Hematopoietic multipotent progenitor cell (in vitro differentiated cells): ENCODE measurements at places on chromosomes 16 and 17. TPM values are rescaled to one million over a fixed set of nuclear protein-coding genes. Genes with fewer than 3 reads are reported as not detected.

Gene ALOX12B
- 1.1 TPM for total RNA-seq

Gene GAST
- total RNA-seq, result not detected

Gene C17orf67
- 2.4 TPM for total RNA-seq

Gene EFCAB5
- total RNA-seq, result 0.27 TPM

Gene HSF4
- 1.3 TPM for total RNA-seq

Gene IL4R
- 20.5 TPM for total RNA-seq

Gene SPATA2L
- 37.7 TPM for total RNA-seq

Gene RAMP2
- total RNA-seq, result 0.27 TPM

Gene ZFP90
- 29.1 TPM for total RNA-seq

DNA sequence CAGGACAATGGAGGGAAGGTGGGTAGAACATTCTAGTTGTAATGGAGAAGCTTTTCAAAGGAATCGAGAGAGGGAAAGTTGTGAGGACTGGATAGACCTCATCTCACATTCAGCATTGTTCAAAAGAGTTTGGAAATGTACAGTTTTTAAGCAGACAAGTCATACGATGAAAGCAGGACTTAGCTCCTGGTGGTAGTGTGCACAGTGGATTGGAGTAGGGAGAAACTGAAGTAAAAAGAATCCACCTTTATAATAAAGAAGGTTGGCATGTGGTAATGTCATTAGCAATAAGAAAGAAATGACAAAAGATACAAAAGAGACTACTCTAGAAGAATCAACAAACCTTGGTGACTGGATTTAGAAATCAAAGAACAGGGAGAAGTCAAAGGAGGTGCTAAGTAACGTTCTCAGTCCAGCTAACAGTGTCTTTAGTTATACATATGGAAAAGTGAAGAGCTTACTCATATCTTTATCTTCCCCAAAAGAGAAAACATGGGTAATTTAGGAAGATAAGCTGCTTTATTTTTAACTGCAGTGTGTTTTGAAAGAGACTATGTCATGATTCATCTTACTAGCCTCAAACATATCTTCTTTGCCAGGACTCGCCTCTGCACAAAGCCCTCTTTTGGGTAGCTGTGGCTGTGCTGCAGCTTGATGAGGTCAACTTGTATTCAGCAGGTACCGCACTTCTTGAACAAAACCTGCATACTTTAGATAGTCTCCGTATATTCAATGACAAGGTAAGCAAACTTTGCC is 18.7 kb upstream of the EVI2A start:
- no peak for DNase-seq

DNA sequence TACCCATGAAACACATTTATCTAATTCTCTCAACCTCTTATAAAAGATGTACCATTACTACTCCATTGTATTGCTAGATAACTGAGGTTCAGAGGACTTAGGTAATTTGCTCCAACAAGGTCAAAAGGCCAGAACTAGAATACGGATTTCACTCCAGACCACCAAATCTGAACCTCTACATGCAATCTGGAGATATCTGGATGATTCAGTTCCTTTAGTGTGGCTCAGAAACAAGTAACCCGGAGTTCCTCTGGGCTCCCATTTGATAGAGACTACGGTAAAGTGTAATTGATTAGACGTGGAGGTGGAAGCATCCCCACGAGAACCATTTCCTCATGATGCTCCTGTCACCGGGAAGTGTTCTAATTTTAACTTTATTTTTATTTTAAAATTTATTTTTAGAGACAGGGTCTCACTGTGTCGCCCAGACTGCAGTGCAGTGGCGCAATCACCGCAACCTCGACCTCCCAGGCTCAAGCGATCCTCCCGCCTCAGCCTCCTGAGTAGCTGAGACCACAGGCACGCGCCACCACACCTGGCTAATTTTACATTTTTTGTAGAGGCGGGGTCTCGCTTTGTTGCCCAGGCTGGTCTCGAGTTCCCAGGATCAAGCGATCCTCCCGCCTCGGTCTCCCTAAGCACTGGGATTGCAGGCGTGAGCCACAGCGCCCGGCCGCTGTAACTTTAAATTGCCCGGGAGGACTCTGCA is 608 bp upstream of the COX10 start:
- DNase-seq, result no peak

DNA sequence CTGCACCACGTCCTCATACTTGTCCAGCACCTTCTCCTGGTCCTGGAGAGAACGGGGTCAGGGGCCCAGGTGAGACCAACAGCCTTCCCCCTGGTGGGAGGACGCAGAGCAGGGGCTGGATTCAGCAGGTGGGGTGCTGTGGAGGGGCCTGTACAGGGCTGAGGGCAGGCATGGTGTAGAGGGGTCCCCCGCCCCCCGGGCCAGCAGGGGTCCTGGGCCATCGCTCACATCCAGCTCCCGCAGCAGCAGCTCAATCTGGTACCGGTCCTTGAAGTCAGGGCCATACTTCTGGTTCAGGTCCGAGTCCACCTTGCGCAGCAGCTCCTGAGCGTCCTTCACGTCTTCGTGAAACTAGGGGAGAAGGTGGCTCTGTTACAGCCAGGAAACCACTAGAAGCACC is 41.6 kb downstream of the PPL start:
- no peak for DNase-seq

DNA sequence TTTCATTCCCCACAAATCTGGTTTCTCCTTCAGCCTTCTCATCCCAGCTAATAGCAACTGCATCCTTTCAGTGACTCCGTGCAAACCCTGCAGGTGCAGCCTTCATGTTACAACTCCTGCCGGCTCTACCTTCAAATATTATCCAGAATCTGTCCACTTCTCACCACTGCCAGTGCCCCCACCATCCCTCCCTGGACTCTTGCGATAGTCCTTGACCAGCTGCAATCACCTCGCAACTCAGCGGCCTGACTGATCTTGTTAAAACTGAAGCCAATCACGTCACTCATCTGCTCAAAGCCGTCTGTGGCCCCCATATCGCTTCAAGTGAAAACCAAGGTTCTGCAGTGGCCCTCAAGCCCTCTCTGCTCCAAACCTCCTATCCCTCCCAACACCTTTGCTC is 42.8 kb upstream of the KIFC3 start:
- DNase-seq, result no peak

DNA sequence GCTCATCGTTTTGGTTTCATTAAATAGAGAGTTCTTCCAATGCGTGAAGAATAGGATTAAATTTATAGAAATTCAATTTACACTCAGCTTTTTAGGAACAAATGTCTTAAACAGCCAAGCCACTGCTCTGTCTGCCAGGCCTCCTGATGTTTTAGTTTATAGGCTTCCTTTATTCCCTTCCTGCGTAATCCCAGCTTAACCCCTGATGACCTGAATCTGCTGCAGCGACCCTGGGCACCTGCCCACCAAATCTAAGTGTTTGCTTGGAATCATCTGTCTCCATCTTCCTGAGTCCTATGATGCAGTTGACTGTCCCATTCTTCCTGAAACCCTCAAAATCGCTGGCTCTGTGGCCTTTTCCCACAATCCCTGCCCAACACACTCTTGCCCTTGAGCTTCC is 179.9 kb downstream of the GSG1L start:
- DNase-seq, result no peak

GRCh38 chr17:82382933-82383255 is 11.3 kb downstream of the UTS2R start:
- no peak for DNase-seq

DNA sequence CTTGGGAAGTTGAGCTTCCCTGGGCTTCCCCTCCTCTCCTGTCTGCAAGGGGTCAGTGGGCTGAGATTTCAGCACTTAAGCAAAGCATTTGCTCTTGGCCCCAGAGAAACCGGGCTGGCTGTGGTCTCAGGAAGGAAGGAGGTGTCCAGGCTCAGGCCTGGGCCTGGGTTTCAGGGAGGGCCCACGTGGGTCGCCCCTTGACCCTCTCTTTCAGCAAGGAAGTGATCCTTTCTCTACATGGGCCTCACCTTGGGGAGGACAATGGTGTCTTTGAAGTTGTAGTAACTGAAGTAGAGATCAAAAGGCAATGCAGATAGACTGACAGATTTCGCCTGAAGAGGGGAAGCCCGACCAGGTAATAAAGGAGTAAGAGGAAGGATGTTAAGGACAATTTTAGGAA is 2.7 kb downstream of the NOD2 start:
- no peak for DNase-seq

DNA sequence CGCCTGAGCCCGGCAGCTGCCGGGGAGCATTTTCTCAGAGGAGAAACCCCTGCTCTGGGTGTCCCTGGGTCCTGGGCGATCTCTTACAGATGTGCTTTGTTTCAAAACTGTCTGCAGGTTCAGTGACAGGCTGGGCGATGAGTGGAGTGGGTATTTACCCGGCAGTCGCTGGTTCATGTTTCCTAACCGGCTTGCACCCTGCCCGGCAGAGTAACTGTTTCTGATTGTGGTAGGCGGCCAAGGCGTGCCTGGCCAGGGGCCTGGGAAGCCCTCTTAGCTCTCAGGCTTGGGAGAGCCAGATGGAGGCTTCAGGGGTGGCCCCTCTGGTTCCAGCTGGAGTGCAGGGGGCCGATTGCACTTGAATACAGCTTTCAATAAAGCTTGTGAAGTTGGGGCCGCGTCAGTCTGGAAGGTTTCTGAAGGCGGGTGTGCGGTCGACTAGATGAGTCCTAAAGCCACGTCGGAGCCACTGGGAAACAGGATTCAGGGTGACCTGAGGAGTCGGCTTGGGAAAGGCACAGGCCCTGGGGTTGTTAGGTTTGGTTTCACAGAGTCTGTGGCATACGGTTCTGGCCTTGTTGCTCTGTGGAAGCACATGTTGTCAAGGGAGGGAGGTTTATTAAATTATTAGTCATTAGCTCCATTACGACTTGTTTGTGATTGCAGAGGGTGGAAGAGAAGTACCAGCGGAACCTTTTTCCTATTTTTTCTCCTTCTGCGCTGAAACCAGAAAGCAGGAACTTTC is 1.4 kb downstream of the BAIAP2 start:
- DNase-seq, result no peak

DNA sequence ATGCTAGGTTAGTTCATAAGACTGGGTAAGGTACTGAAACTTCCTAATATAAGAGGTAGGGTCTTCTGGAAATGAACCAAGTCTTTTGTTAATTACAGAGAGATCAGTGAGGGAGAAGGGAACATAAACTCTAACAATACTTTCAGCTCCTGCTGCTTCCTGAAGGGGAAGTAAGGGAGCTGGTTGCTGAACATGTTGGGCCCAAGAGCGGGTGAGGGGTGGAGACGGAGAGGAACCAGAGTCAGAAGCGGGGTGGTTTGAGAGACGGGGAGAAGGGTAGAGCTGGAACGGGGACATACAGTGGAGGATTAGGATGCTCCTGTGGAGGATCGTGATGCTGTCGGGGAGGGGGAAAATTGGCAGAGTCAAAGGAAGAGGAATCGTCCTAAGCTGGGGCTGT is 11.5 kb upstream of the ZNF747 start:
- DNase-seq, result no peak

DNA sequence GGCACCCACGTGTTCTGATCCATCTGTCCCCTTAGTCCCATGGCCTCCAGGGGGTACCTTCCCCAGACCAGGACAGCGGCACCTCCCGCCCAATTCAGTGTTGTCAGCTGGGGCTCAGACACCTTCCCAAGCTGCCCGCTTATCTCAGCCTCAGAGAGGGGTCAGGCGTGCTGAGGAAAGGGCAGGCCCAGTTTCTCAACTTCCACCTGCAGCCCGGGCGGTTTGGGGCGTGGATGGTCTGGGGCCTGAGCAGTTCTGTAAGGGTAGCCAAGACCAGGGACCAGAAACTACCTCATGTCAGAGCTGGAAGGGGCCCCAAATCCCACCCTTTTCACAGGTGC is 5.1 kb downstream of the PLCD3 start:
- DNase-seq, result no peak

DNA sequence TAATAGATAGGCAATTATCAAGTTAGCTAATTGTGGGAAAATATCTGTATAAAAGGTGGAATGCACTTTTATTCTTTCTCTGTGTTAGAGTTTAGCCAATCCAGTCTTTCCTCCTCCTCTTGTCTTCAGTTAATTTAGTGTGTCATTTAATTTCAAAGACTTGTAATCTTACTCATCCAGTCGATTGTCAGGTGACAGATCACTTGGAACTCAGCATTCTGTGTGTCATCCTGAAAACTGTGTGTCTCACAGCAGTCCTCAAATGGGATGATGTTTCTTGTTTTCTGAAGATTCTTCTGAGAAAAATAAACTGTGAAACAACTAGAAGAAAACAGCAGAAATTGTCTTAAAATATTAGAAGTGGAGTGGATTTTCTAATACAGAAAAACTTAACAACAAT is 290 bp upstream of the KRTAP4-1 start:
- no peak for DNase-seq

- no peak for DNase-seq
Measured at GRCh38 chr16:50311891-50312501, 45.6 kb downstream of the ADCY7 start.

DNA sequence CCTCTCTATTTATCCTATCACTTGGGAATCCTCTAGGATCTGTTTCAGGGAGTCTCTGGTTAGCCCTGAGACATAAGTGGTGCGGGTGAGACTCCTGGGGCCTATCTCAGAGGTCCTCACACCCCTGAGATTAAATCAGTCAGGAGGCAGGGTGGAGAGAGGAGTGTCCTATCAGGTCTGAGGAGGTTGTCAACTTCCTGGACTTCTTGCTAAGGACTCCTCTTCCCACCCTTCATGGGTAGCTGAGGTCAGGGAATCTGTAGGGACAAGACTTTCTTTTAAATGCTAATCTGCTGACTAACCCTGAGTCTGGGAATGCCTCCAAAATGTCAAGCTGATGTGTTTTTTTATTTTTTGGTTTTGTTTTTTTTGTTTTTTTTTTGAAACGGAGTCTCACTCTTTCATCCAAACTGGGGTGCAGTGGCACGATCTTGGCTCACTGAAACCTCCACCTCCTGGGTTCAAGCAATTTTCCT is 6.6 kb upstream of the ARMC5 start:
- DNase-seq, result no peak

DNA sequence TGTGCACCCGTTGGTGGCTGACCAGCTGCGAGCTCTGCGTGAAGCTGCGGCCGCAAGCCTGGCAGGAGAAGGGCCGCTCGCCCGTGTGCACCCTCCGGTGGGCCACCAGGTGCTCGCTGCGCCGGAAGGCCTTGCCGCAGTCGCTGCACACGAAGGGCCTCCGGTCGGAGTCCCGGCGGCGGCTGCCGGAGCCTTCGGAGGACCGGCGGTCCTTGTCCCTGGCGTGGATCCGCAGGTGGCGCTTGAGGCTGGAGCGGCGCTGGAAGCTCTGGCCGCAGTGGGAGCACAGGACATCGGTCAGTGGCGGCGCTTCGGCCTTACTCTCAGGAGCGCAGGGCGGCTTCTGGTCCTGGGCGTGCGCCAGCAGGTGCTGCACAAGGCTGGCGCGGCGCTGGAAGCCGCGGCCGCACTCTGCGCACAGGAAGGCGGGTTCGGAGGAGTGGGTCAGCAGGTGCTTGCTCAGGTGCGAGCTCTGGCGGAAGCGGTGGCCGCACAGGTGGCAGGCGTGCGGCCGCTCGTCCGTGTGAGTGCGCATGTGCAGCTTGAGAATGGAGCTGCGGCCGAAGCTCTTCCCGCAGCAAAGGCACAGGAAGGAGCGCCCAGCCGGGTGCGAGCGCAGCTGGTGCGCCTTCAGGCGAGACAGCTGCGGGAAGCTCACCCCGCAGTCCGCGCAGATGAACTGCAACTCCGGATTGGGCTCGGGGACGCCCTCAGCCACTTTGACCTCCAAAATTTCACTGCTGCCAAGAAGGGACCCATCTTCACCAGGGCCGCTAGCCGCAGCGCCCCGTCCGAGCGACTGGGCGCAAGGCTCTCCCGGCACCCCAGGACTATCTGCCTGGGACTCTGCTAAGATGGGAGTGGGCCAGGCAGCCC is 9.1 kb downstream of the ZSCAN10 start:
- DNase-seq, result no peak
